Pancreas (tissue), 10 donors: ENCODE measurements at places on chromosomes 4 and X. TPM values are rescaled to one million over a fixed set of nuclear protein-coding genes. Genes with fewer than 3 reads are reported as not detected.

ZDHHC15 gene
- 0.46 TPM for total RNA-seq

TACC3 gene
- total RNA-seq, result 2.9 TPM

RAI2 gene
- 6.8 TPM for total RNA-seq

TLR1 gene
- 3.7 TPM for total RNA-seq

ACOT9 gene
- 7.0 TPM for total RNA-seq

FGFBP2 gene
- not detected for total RNA-seq

SMARCA5 gene
- 18.8 TPM for total RNA-seq

SHOX gene
- total RNA-seq, result not detected

BMPR1B gene
- 2.7 TPM for total RNA-seq

NPY2R gene
- total RNA-seq, result not detected

SYN1 gene
- 2.4 TPM for total RNA-seq

DKK2 gene
- total RNA-seq, result 0.09 TPM

HERC6 gene
- total RNA-seq, result 2.7 TPM

CTAG2 gene
- total RNA-seq, result not detected

CYLC1 gene
- total RNA-seq, result not detected

HSFX4 gene
- not detected for total RNA-seq

SHROOM2 gene
- 3.4 TPM for total RNA-seq

SFRP2 gene
- 2.8 TPM for total RNA-seq

ART3 gene
- 0.32 TPM for total RNA-seq

SASH3 gene
- total RNA-seq, result 1.1 TPM
